ENCODE measurements at places on chromosomes 13 and 19. TPM values are rescaled to one million over a fixed set of nuclear protein-coding genes. Genes with fewer than 3 reads are reported as not detected.

GRCh38 chr13:85277748-85278147, 521.5 kb downstream of the SLITRK6 start:
- no peaks in the 10 kb centered on the region for H3K36me3 ChIP-seq
- no peak overlapping the region for H3K27ac ChIP-seq
- H3K27me3 ChIP-seq: no peaks in the 10 kb centered on the region
- DNase-seq: no peak

DNA sequence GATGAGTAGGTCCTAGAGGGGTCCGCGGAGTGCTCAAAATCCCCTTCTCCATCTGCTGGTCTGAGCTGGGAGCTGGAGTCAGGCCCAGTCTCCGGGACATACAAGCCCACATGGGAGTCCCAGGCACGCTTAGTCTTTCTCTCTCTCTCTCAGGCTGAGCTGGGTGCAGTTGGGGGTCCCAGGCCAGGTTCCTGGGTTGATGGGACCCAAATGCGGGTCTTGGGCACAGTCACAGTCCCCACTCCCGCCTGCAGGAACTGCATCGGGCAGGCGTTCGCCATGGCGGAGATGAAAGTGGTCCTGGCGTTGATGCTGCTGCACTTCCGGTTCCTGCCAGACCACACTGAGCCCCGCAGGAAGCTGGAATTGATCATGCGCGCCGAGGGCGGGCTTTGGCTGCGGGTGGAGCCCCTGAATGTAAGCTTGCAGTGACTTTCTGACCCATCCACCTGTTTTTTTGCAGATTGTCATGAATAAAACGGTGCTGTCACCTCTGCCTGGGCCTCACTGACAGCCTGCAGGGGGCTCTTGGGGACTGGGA, 23.8 kb downstream of the CYP4F12 start:
- no peak overlapping the region for H3K27ac ChIP-seq
- H3K36me3 ChIP-seq: peaks cover 3% of the 10 kb centered on the region
- no peak overlapping the region for H3K4me3 ChIP-seq
- no peaks in the 10 kb centered on the region for H3K4me1 ChIP-seq
- DNase-seq: no peak

- DNase-seq: peak; percentile 67
- peaks cover 8% of the 10 kb centered on the region for H3K36me3 ChIP-seq
- H3K4me1 ChIP-seq: peaks cover 72% of the 10 kb centered on the region
- H3K27me3 ChIP-seq: no peaks in the 10 kb centered on the region
These were observed 31.3 kb upstream of the ISYNA1 start for GRCh38 chr19:18469069-18469846.

- H3K27me3 ChIP-seq: no peaks in the 10 kb centered on the region
- no peak overlapping the region for H3K27ac ChIP-seq
- no peak overlapping the region for H3K4me3 ChIP-seq
- H3K4me1 ChIP-seq: no peaks in the 10 kb centered on the region
- DNase-seq: no peak
- H3K36me3 ChIP-seq: no peaks in the 10 kb centered on the region
These were observed 27.2 kb downstream of the BLOC1S3 start for GRCh38 chr19:45205810-45206209.

- H3K4me1 ChIP-seq: peaks cover 22% of the 10 kb centered on the region
- peak overlapping the region; percentile 68 for H3K4me3 ChIP-seq
- peak overlapping the region; percentile 95 for H3K27ac ChIP-seq
- DNase-seq: peak; percentile 89
These were observed 18.7 kb downstream of the GADD45B start for GRCh38 chr19:2494447-2495129.

DNA sequence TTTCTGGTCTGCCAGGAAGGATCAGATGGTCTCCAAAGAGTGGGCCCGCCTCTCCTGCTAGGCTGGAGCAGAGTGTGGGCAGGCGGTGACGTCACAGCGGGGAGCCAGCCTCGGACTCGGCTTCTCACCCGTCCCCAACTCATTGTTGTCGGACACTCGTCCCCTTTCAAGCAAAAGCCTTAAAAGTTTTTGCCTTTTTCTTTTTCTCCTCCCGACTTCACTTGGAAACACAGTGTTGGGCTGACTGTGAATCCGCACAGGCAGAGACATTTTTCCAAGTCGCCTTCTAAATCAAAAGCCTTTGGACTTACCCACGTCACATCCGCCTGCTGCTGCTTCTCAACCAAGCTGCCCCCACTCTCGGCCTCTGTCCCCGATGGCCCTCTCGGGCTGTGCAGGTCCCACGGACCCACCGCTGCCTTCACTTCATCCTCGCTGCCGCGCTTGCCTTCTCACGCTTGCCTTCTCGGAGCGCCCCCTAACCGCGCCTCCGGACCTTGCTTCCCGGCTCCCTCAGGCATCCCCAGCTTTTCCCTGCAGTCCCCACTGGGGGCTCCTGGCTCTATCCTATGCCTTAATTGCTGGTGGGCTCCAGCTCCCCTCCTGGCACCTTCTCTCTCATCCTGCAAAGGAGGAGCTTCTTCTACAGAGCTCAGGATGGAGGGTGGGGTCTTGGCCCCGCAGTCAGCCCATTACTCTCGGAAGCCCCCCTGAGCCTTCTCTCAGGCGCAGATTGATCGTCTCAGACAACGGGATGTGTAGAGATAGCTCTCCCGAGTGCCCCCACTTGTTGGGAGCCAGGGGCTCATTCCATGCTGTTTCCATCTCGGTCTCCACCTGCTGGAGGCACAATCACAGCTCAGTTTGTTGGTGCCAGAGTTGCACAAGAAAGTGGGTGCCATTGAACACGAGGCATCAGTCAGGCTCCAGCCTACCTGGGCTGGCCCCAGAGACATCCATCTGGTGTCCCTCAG, 3.9 kb upstream of the ZNF135 start:
- peak overlapping the region; percentile 53 for H3K4me3 ChIP-seq
- no peaks in the 10 kb centered on the region for H3K36me3 ChIP-seq
- peak overlapping the region; percentile 84 for H3K27ac ChIP-seq
- no peaks in the 10 kb centered on the region for H3K27me3 ChIP-seq
- DNase-seq: peak; percentile 57
- H3K4me1 ChIP-seq: peaks cover 14% of the 10 kb centered on the region

- H3K4me1 ChIP-seq: no peaks in the 10 kb centered on the region
- H3K27me3 ChIP-seq: no peaks in the 10 kb centered on the region
- no peak for DNase-seq
- no peak overlapping the region for H3K27ac ChIP-seq
These were observed 15.4 kb upstream of the ZNF681 start for GRCh38 chr19:23774106-23774505.

DNA sequence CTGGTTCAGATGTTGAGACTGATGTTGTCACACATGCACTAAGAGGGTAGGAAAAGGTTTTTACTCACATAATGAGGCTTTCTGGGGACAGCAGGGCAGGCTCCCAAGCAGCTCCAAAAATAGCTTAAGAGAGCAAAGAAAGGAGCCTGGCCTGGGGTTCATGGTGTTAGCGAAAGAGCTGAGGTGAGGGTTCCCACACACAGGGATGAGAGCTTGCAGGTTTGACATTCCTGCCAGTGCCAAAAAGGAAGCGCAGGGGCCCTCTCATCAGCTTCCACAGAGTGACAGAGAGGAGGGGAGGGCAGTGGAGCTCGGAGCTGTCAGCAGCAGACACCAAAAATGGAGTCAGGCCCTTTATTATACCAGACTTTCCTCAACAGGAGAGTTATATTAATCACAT, 65.5 kb upstream of the FAM216B start:
- H3K27ac ChIP-seq: no peak overlapping the region
- no peaks in the 10 kb centered on the region for H3K27me3 ChIP-seq
- H3K4me1 ChIP-seq: no peaks in the 10 kb centered on the region
- no peaks in the 10 kb centered on the region for H3K36me3 ChIP-seq

GRCh38 chr13:76668141-76668540, 218.1 kb downstream of the KCTD12 start:
- H3K36me3 ChIP-seq: no peaks in the 10 kb centered on the region
- no peak overlapping the region for H3K4me3 ChIP-seq
- no peak overlapping the region for H3K27ac ChIP-seq
- no peaks in the 10 kb centered on the region for H3K4me1 ChIP-seq

GRCh38 chr19:15098460-15098859, 8.7 kb upstream of the SYDE1 start:
- H3K4me1 ChIP-seq: no peaks in the 10 kb centered on the region
- no peaks in the 10 kb centered on the region for H3K36me3 ChIP-seq
- H3K27ac ChIP-seq: no peak overlapping the region
- no peak overlapping the region for H3K4me3 ChIP-seq
- H3K27me3 ChIP-seq: no peaks in the 10 kb centered on the region

- H3K4me1 ChIP-seq: peaks cover 13% of the 10 kb centered on the region
- peaks cover 65% of the 10 kb centered on the region for H3K36me3 ChIP-seq
- DNase-seq: no peak
- H3K4me3 ChIP-seq: no peak overlapping the region
These were observed 18.4 kb downstream of the NAXD start for GRCh38 chr13:110633776-110634175.

GRCh38 chr13:99260216-99260615, 2.0 kb upstream of the GPR18 start:
- no peak overlapping the region for H3K27ac ChIP-seq
- H3K4me1 ChIP-seq: peaks cover 14% of the 10 kb centered on the region
- no peaks in the 10 kb centered on the region for H3K27me3 ChIP-seq
- no peak for DNase-seq
- H3K4me3 ChIP-seq: no peak overlapping the region
- H3K36me3 ChIP-seq: peaks cover 7% of the 10 kb centered on the region

DNA sequence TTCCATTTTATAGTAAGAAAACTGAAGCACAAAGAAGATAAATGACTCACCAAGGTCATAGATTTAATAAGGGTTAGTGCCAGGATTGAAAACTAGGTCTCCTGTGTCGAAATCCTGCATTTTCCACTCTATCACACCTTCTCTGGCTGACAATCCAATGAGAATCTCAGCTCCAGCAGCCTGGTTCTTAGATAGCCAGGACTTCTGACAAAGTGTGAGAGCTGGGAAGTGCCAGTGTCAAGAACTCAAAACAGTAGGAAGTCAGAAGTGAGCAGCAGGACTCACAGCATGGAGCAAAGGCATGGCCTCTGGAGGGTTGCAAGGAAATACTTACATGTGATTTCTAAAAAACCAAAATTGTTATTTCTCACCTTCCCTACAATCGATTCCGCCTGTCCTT, 24.3 kb downstream of the KCTD12 start:
- DNase-seq: no peak
- H3K36me3 ChIP-seq: no peaks in the 10 kb centered on the region
- H3K27ac ChIP-seq: no peak overlapping the region
- H3K4me3 ChIP-seq: no peak overlapping the region
- no peaks in the 10 kb centered on the region for H3K4me1 ChIP-seq

- no peak overlapping the region for H3K4me3 ChIP-seq
- H3K27ac ChIP-seq: no peak overlapping the region
- no peaks in the 10 kb centered on the region for H3K4me1 ChIP-seq
- no peak for DNase-seq
These were observed 86.4 kb downstream of the EFNB2 start for GRCh38 chr13:106449096-106449495.

DNA sequence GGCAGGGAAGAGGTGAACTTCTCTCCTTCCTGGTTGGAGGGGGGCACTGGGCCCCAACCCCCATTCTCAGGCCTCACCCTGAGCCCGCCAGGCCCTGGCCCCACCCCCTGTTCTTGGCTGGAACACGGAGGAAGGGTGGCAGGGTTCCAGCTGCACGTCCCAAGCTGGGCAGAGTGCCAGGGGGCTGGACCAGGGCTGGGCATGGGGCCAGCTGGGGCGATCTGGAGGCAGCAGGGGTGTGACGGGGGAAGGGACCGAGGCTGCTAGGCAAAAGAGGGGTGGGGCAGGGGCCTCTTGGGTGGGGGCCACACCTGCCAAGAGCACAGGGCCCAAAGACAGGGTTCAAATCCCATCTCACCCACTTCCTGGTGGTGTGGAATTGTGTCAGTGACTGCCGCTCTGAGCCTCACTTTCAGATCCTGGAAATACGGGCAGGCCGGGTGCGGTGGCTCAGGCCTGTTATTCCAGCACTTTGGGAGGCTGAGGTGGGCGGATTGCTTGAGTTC, 2.2 kb downstream of the HIF3A start:
- no peaks in the 10 kb centered on the region for H3K36me3 ChIP-seq
- H3K27me3 ChIP-seq: no peaks in the 10 kb centered on the region
- peak overlapping the region; percentile 98 for H3K27ac ChIP-seq
- H3K4me1 ChIP-seq: peaks cover 66% of the 10 kb centered on the region

GRCh38 chr19:1291761-1292418, 6.2 kb downstream of the EFNA2 start:
- DNase-seq: no peak
- no peaks in the 10 kb centered on the region for H3K4me1 ChIP-seq
- no peak overlapping the region for H3K4me3 ChIP-seq
- no peaks in the 10 kb centered on the region for H3K36me3 ChIP-seq
- no peak overlapping the region for H3K27ac ChIP-seq

- H3K36me3 ChIP-seq: no peaks in the 10 kb centered on the region
- no peak for DNase-seq
- H3K27me3 ChIP-seq: no peaks in the 10 kb centered on the region
- H3K27ac ChIP-seq: no peak overlapping the region
These were observed 4.6 kb upstream of the CDC16 start for GRCh38 chr13:114230117-114230516.

The MEF2B gene
- total RNA-seq: 0.24 TPM

The APLP1 gene
- 44.3 TPM for total RNA-seq

The VAV1 gene
- total RNA-seq: 25.6 TPM

The OLFM2 gene
- total RNA-seq: 0.67 TPM

The KCNRG gene
- not detected for total RNA-seq

The ZFR2 gene
- total RNA-seq: not detected

The ZNF701 gene
- total RNA-seq: 24.4 TPM

The NPAS1 gene
- total RNA-seq: 1.3 TPM

The SEMA6B gene
- total RNA-seq: 7.6 TPM

The SCAMP4 gene
- 14.6 TPM for total RNA-seq

The ZNF177 gene
- 1.9 TPM for total RNA-seq

The CHST8 gene
- total RNA-seq: not detected

Measured in heart left ventricle (tissue), 16 donors.